ENCODE measurements at places on chromosomes 1 and 21. TPM values are rescaled to one million over a fixed set of nuclear protein-coding genes. Genes with fewer than 3 reads are reported as not detected.

Gene FAAH
- 12.6 TPM for total RNA-seq

Gene PGLYRP3
- total RNA-seq: not detected

Gene LDLRAD1
- not detected for total RNA-seq

Gene OR1C1
- total RNA-seq: not detected

Gene CD1B
- total RNA-seq: 0.09 TPM

Gene FBLIM1
- total RNA-seq: 17.3 TPM

Gene FCER1A
- 0.49 TPM for total RNA-seq

Gene RIMKLA
- total RNA-seq: 0.71 TPM

Gene ATP6V1G3
- total RNA-seq: not detected

Gene PADI2
- total RNA-seq: 37.2 TPM

Gene KAZN
- 5.1 TPM for total RNA-seq

Gene ACTA1
- 2,334 TPM for total RNA-seq

Gene FYB2
- total RNA-seq: not detected

GRCh38 chr1:52416811-52417210 lies 12.4 kb downstream of the PRPF38A start:
- peak; percentile 11 for DNase-seq

DNA sequence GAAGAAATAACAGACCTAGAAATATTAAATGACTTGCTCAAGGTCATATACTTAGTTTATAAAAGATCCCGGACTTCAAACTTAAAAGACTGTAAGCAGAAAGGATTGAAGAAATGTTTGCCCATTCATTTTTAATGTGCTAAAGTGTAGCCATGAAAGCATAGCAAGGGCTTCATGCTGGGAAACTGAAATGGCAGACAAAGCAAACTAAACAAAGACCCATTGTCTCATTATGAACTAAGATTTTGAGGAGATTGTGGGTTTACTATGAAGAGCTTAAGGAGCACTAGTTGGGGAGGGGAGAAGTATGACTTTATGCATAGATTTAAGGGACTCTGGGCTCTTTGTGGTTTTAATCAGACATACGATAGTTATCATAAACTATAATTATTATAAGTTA lies 26.3 kb downstream of the ADAMTS1 start:
- no peak for DNase-seq

- DNase-seq: peak; percentile 79
Observed at GRCh38 chr1:172449585-172450523, 6.0 kb upstream of the PIGC start.

DNA sequence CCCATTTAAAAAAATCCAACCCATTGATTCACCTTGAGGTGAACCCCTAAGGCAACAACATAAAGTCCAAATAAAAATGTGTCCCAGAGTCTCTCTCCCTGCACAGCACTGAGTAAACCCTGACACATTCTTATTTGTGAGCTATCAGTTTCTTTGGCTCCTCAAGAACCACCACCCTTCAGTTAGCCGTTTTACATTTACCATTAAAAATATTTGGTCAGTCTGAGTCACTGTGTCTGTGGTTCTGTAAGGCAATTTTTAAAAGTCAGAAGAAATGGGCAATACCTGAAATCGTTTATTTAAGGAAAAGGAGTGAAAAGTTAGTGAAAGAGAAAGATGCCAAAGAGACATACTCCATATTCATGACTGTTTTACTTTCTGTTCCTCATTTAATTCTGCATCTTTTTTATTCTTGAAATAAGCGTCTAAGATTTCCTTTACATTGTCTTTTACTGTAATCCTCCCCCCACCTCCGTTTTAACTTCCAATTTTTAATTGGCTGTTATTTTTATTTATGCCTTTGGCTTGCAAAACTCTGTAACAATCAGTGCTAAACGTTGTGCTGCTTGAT lies 91.7 kb upstream of the IVNS1ABP start:
- no peak for DNase-seq

GRCh38 chr1:32398401-32398800 lies 4.2 kb upstream of the BSDC1 start:
- DNase-seq: no peak

DNA sequence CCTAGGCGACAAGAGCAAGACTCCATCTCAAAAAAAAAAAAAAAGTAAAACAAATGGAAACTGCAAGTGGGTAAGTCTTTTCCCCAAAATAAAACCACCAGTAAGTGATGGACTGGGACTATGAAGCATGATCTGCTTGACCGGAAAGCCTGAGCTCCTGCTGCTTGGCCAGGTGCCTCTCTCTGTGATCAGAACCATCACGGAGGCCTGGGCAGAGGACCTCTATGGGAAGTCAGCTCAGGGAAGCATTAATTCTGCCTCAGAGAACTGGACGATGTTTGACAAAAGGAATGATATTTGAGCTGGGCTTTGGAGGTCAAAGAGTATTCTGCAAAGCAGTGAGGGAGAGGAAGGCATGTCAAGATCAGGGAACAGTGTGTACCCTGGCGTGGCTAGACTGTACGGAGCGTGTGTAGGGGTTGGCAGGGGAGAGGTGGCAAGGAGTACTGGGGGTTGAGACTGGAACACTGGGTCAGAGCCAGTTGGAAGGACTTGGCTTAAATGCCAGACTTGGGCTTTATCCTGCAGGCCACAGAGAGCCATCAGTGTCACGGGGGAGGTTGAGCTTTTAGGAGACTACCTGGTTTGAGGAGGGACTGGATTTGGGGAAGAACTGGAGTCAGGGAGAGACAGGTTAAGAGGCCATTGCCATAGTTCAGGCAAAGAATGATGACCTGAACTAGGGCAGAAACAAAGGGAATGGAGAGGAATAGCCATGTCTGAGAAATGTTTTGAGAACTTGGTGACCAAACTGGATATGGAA lies 16.4 kb downstream of the ATP1A2 start:
- no peak for DNase-seq

GRCh38 chr1:96837781-96838216 lies 116.2 kb downstream of the PTBP2 start:
- no peak for DNase-seq

DNA sequence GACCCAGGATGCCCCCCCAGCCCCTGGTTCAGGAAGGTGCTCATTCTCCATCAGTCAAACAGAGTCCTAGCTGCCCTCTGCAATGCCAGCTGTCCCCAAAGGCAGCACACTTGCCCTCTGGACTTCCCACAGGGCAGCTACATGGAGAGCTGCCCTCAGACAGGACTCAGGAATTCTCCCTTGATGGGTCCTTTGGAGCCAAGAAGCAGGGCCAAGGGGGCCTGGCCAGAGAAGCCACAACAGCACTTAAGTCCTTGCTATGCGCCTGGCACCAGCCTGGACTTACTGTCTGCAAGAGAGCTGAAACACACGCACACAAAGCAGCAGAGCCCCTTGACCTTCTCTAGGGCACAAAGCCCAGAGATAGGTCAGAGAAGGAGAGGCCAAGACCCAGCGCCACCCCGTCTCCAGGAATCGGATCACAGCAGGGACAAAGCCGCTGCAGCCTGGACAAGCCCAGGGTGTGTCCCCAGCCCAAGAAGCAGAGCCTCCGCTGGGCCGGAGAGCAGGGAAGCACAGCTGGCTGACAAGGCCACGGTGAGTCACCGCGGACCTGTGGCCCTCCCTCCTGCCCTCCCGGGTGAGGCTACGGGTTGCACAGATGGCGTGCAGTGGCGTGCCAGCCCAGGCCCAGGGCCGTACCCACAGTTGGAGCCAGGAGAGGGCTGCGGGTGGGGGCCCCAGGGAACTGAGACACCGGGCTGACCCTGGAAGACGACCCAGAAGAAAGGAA lies 1.7 kb downstream of the WNT9A start:
- peak; percentile 76 for DNase-seq

DNA sequence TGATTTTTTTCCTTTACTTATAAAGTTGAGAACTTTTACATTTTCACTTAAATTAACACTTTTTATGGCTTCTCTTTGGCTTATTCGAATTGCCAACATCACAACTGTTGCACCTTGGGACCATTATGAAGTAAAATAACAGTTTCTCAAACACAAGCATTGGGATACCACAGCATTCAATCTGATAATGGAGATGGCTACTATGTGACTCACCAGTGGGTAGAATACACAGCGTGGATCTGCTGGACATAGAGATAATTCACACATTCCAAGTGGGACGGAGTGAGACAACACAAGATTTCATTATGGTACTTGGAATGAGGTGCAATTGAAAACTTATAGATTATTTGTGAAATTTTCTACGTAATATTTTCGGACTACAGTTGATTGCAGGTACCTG lies 68.0 kb downstream of the ADAMTS1 start:
- no peak for DNase-seq

DNA sequence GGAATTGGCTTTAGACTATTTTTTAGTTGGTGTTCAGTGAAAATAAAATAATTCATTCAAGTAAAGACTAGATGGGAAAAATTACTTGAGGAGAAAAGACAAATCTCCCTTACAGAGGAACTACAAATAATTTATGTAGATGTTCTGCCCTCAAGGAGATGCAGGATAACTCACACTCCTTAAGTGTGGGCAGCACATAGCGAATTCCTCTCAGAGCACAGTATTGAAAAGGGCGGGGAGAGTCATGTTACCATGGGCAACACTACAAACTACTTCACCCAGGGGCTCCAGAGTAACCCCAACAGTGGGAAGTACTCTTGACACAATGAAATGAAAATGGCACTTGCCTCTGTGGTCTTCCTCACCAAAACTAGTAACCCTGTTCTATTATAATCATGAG lies 20.6 kb upstream of the LAMC2 start:
- no peak for DNase-seq

DNA sequence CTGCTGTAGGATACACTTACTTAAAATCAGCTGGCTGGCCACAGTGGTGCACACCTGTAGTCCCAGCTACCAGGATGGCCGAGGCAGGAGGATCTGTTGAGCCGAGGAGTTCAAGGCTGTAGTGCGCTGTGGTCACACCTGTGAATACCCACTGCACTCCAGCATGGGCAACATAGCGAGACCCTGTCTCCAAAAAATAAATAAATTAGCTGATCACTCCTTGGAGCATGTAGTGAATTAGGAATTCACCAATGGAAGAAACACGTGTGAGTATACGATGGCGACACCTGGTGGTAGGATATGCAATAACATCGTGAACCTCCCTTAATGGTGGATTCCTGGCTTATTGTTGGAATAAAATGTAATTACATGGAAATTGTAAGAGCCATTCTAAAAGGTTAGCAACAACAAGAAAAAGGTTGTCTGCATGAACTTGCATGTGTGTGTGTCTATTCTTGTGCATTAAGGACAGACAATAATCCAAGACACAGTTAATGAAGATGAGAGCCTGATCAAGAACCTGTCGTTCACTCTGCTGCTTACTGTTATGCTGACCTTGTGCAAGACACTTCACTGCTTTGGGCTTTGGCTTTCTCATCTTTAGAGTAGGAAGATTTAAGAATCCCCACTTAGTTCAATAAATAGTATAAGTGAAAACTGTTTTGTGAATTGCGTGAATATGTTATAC lies 38.6 kb upstream of the COX20 start:
- DNase-seq: peak; percentile 69

DNA sequence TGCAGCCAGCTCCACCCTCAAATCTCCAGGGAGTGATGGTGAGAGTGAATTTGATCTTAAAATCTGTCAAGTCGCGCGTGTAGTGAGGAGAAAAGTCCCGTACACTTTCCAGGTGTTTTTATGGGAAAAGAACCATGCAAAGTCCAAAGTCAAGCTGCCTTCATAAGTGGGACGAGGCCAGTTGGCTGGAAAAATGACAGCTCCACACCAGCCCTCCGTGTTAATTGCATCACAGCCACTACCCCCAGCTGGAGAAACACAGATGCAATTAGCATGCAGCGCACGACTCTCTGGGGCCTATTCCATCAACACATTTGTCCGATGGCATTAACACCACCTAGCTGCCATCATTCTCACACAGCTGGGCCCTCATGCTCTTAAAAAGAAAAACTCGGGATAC lies 68.4 kb downstream of the KLHDC7A start:
- DNase-seq: no peak

- no peak for DNase-seq
Observed at GRCh38 chr1:27570784-27571183, 33.2 kb downstream of the AHDC1 start.

GRCh38 chr21:18547347-18547746 lies 143.8 kb upstream of the TMPRSS15 start:
- DNase-seq: no peak

DNA sequence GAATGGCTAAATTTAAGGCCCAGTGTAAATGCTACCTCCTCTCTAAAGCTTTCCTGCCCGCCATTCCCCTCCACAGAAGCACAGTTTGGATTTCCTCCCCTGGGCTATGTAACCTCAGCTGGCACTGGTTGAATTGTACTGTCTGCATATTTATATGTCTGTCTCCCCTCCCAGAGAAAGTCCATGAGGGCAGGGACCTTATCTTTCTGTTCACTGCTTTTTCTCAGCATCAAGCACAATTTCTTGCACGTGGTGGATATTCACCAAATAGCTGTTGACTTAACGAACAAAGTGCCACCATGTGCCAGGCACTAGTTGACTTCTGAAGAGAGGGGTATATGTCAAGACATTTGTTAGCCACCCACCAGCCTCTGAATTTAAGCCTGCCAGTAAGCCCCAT lies 9.5 kb upstream of the PDIK1L start:
- no peak for DNase-seq

DNA sequence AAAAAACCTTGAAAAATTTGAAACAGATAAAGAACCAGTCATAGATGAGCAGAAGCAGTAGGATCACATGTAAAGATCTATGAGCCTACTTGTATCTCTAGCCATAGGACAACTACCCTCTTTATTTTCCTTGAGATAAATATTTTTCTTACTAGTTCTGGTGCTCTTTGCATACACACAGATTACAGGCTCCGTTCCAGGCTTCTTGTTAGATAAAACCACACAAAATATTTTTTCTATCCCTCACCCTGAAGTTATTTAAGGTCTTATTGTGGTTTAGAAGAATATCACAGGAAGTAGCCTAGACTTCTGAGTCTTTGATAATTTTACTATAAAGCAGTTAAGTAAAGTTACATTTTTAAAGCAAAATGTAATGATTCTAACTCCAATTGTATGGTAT lies 512.2 kb downstream of the NEGR1 start:
- no peak for DNase-seq

DNA sequence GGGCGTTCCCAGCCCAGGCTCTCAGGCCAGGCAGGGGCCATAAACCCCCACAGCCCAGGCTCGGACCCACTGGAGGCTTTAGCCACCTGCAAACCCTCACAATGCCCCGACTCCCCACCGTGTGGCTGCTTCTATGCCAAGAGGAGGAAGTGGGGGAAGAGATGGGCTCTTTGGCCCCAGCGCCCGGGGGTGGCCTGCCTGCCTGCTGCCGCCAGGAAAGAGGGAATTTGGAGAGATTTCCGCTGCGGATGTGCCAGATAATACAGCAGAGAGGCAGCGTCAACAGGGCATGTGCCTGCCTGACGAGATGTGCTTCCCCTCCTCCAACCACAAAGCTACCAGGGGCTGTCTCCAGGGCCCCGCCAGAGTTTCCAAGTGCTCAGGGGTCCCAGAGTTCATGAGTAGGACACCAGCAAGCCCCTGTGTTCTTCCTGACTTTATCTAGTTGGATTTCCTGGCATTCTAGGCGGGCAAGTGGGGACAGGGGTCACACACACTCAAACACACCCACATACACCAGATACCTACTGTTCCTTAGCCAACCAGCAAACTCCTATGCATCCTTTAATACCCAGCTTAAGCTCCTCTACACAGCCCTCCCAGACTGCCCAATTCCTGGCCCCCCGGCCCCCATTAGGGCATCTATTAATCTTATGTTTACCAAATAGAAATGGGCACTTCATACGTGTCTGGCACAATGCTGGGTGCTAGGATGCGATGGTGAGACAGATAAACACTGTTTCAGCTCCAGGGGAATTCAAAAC lies 14.1 kb downstream of the EPHA2 start:
- peak; percentile 75 for DNase-seq

Measured in muscle of leg (tissue), 16 donors.